Airway epithelial cell (primary cell): ENCODE measurements at places on chromosomes 3 and 15. TPM values are rescaled to one million over a fixed set of nuclear protein-coding genes. Genes with fewer than 3 reads are reported as not detected.

The WDR72 gene
- total RNA-seq = not detected in 2 replicates

The PDCD6IP gene
- total RNA-seq = 106 and 170 TPM in 2 replicates

The ZNF197 gene
- total RNA-seq = 8.1 and 9.0 TPM in 2 replicates

The NANOGP8 gene
- not detected in 2 replicates for total RNA-seq

The TNFAIP8L3 gene
- 1.0 and 2.5 TPM in 2 replicates for total RNA-seq

The CD276 gene
- 82.4 and 83.8 TPM in 2 replicates for total RNA-seq

The OR5K2 gene
- not detected in 2 replicates for total RNA-seq

The PLCH1 gene
- total RNA-seq = 0.23 and 0.49 TPM in 2 replicates

The TUBGCP5 gene
- 12.1 and 12.4 TPM in 2 replicates for total RNA-seq

The CADPS gene
- not detected in 2 replicates for total RNA-seq

The VIPR1 gene
- total RNA-seq = 6.6 and 9.1 TPM in 2 replicates

The MNS1 gene
- total RNA-seq = 0.46 and 0.85 TPM in 2 replicates

The ROBO1 gene
- 19.7 and 35.8 TPM in 2 replicates for total RNA-seq

The CCK gene
- total RNA-seq = 0.70 and 1.5 TPM in 2 replicates

The RETNLB gene
- total RNA-seq = not detected in 2 replicates

The UBE2Q2 gene
- 23.6 and 29.7 TPM in 2 replicates for total RNA-seq

The GOLGA8S gene
- not detected in 2 replicates for total RNA-seq

The CCDC13 gene
- 0.19 and 0.35 TPM in 2 replicates for total RNA-seq

The C3orf49 gene
- total RNA-seq = not detected in 2 replicates

The LRRC3B gene
- not detected in 2 replicates for total RNA-seq

The FHIT gene
- 1.2 and 3.7 TPM in 2 replicates for total RNA-seq

The HESX1 gene
- total RNA-seq = not detected in 2 replicates

The GPR62 gene
- total RNA-seq = 0.23 TPM in 1 of 2 replicates, not detected in the other

The PLSCR2 gene
- total RNA-seq = not detected in 2 replicates

The CILP gene
- total RNA-seq = 0.28 and 0.49 TPM in 2 replicates

The SLC7A14 gene
- not detected in 2 replicates for total RNA-seq

The CPNE4 gene
- total RNA-seq = 0.07 TPM in 1 of 2 replicates, not detected in the other

The PRSS50 gene
- not detected in 2 replicates for total RNA-seq

The KLHL18 gene
- total RNA-seq = 17.6 and 21.4 TPM in 2 replicates

The ANKUB1 gene
- 1.7 and 2.0 TPM in 2 replicates for total RNA-seq

The GUCA1C gene
- not detected in 2 replicates for total RNA-seq

The KBTBD12 gene
- total RNA-seq = not detected in 2 replicates

The KCNMB2 gene
- not detected in 2 replicates for total RNA-seq
